GM23248 (cell line): ENCODE measurements at places on chromosomes 1 and 21. TPM values are rescaled to one million over a fixed set of nuclear protein-coding genes. Genes with fewer than 3 reads are reported as not detected.

DNA sequence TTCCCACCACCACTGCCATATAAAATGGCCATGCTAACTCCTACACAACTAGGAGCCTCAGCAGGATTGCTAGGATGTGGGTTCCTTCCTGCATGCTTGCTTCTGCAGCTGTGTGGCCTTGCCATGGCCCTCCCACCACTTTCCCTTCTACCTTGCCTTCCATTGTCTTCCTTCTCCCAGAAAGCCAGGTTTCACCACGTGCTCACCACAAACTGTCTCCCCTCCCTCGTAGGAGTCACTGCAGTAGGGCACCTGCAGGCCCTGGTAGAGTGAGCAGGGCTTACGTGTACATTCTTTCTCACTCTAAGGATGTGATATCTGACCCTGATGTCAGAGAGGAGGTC is 3.7 kb downstream of the C1orf226 start:
- DNase-seq: no peak
- H3K4me3 ChIP-seq: no peak overlapping the region
- peaks cover 6% of the 10 kb centered on the region; the same call in 1 of the 2 replicates for H3K27me3 ChIP-seq

The IL20 gene
- 0.25 TPM in 1 of 2 replicates, not detected in the other for total RNA-seq

- peaks cover 15% of the 10 kb centered on the region for H3K4me1 ChIP-seq
- no peak overlapping the region for H3K4me3 ChIP-seq
- peak overlapping the region; percentile 69 for H3K27ac ChIP-seq
- H3K27me3 ChIP-seq: no peaks in the 10 kb centered on the region
Observed at GRCh38 chr1:58618303-58618702, 41.3 kb upstream of the TACSTD2 start.

The LRRC8D gene
- 30.7 and 35.3 TPM in 2 replicates for total RNA-seq

DNA sequence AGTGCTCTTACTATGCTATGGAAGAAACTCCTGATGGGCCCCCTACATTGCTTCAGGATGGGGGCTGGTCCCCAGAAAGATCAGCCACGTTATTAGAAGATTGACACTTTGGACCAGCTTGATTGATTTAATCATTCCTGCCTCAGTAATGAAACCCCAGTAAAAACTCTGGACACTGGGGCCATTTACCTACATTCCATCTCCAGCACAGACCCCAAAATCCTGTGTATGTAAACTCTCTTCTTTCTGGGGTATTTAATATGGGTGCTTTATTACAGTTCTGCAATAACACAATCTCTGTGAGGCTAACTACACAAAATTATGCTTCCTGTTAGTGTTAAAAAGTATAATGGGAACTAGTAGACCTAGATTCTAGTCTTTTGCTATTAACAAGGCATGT is 96.6 kb downstream of the KCNK1 start:
- H3K27me3 ChIP-seq: no peaks in the 10 kb centered on the region
- H3K36me3 ChIP-seq: no peaks in the 10 kb centered on the region
- DNase-seq: no peak
- 0 out of 2 replicates have a peak, but pooled peaks cover 5% of the 10 kb centered on the region for H3K4me1 ChIP-seq
- no peak overlapping the region for H3K27ac ChIP-seq

The CD53 gene
- total RNA-seq: not detected in 2 replicates

The KPRP gene
- under 0.01 and 0.22 TPM in 2 replicates for total RNA-seq

DNA sequence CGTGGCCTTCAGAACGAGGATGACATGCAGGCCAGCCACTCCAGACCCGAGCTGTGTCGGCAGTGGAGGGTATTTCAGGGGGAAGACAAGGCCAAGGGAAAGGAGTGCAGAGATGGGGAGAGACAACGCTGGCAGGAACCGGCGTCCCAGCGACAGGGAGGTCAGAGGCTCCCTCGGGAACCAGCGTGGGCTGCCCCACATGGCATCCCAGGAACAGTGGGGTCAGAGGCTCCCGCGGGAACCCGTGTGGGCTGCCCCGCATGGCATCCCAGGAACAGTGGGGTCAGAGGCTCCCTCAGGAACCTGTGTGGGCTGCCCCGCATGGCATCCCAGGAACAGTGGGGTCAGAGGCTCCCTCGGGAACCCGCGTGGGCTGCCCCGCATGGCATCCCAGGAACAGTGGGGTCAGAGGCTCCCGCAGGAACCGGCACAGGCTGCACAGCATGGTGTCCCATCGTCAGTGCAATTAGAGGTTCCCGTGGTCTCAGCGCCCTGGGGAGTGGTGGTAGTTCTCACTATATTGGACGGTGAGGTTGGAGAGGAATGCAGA is 43.0 kb downstream of the SLC19A1 start:
- no peak overlapping the region for H3K4me3 ChIP-seq
- no peak overlapping the region for H3K27ac ChIP-seq
- H3K27me3 ChIP-seq: no peaks in the 10 kb centered on the region
- no peaks in the 10 kb centered on the region for H3K4me1 ChIP-seq

DNA sequence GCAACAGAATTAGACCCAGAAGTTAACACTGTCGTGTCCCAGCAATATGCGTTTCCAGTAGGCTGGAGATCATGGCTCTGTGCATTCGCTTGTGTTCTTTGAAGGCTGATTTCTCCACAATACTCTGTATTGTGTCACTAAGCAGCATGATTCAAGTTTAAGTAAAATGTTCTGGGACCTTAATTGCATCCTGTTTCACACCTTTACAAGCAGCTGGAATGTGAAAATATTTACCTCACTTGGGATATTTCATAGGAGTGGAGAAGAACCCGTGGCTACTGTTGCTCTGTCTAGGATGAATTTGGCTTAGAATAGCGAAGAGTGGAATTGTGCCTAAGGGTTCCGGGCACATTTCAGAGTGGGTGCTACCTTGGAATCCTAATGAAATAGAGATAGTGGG is 6.3 kb downstream of the PTGFRN start:
- DNase-seq: no peak
- peaks cover 11% of the 10 kb centered on the region for H3K4me1 ChIP-seq
- H3K27ac ChIP-seq: no peak overlapping the region
- no peaks in the 10 kb centered on the region for H3K27me3 ChIP-seq
- no peak overlapping the region for H3K4me3 ChIP-seq

GRCh38 chr1:205450448-205450847 is 5.4 kb downstream of the BLACAT1 start:
- H3K27me3 ChIP-seq: peaks cover 38% of the 10 kb centered on the region
- DNase-seq: no peak
- H3K27ac ChIP-seq: no peak overlapping the region
- no peak overlapping the region for H3K4me3 ChIP-seq
- H3K36me3 ChIP-seq: no peaks in the 10 kb centered on the region

- H3K4me3 ChIP-seq: no peak overlapping the region
- no peak overlapping the region for H3K27ac ChIP-seq
- DNase-seq: no peak
- H3K4me1 ChIP-seq: no peaks in the 10 kb centered on the region
- peaks cover 44% of the 10 kb centered on the region for H3K27me3 ChIP-seq
Observed at GRCh38 chr1:44536357-44537209, 131.5 kb downstream of the RNF220 start.

The MR1 gene
- 25.2 and 28.6 TPM in 2 replicates for total RNA-seq

GRCh38 chr1:183034682-183035081 is 11.5 kb downstream of the LAMC1 start:
- H3K27ac ChIP-seq: no peak overlapping the region
- peaks cover 17% of the 10 kb centered on the region; the same call in 1 of the 2 replicates for H3K36me3 ChIP-seq
- H3K4me3 ChIP-seq: no peak overlapping the region

GRCh38 chr1:161185282-161185682 is 8.0 kb upstream of the B4GALT3 start:
- no peak overlapping the region for H3K4me3 ChIP-seq
- H3K27me3 ChIP-seq: no peaks in the 10 kb centered on the region
- peak; percentile 61 for DNase-seq
- peaks cover 43% of the 10 kb centered on the region for H3K4me1 ChIP-seq
- H3K36me3 ChIP-seq: no peaks in the 10 kb centered on the region

The MFSD2A gene
- 4.6 and 9.4 TPM in 2 replicates for total RNA-seq

- peaks cover 29% of the 10 kb centered on the region for H3K4me1 ChIP-seq
- no peak overlapping the region for H3K4me3 ChIP-seq
- no peaks in the 10 kb centered on the region for H3K27me3 ChIP-seq
- no peak for DNase-seq
- no peaks in the 10 kb centered on the region for H3K36me3 ChIP-seq
- H3K27ac ChIP-seq: no peak overlapping the region
Observed at GRCh38 chr21:28216976-28217523, 775.6 kb downstream of the LTN1 start.

DNA sequence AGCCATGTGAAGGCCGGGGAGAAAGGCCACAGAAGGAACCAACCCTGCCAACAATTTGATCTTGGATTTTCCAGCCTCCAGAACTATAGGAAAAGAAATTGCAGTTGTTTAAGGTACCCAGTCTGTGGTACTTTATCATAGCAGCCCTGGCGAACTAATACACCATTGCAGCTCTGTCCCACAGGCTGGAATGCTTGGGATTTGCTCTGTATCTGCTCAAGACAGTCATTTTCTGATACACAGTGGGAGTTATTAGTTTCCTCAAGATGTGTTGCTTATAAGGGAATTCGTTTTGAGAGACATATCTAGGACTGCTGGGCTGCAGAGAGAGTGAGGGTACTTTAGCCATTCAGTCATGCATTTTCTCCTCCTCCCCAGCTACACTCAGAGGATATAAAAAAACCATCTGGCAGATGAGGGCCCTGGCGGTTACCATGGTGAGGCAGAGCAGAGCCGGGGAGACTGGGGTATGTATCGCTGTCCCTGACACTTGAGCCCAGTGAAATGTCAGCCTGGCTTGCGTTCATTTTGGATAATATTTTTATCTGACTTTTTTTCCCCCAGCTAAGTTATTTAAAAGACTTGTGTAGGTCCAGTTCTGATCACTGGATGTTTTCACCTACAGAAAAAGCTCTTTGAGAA is 104.6 kb downstream of the DIRAS3 start:
- no peak for DNase-seq
- peaks cover 29% of the 10 kb centered on the region for H3K4me1 ChIP-seq
- H3K27ac ChIP-seq: no peak overlapping the region
- no peaks in the 10 kb centered on the region for H3K36me3 ChIP-seq

GRCh38 chr1:236944556-236944955 is 59.7 kb downstream of the MT1HL1 start:
- H3K27ac ChIP-seq: no peak overlapping the region
- no peaks in the 10 kb centered on the region for H3K36me3 ChIP-seq
- no peak overlapping the region for H3K4me3 ChIP-seq
- H3K4me1 ChIP-seq: no peaks in the 10 kb centered on the region
- no peak for DNase-seq

DNA sequence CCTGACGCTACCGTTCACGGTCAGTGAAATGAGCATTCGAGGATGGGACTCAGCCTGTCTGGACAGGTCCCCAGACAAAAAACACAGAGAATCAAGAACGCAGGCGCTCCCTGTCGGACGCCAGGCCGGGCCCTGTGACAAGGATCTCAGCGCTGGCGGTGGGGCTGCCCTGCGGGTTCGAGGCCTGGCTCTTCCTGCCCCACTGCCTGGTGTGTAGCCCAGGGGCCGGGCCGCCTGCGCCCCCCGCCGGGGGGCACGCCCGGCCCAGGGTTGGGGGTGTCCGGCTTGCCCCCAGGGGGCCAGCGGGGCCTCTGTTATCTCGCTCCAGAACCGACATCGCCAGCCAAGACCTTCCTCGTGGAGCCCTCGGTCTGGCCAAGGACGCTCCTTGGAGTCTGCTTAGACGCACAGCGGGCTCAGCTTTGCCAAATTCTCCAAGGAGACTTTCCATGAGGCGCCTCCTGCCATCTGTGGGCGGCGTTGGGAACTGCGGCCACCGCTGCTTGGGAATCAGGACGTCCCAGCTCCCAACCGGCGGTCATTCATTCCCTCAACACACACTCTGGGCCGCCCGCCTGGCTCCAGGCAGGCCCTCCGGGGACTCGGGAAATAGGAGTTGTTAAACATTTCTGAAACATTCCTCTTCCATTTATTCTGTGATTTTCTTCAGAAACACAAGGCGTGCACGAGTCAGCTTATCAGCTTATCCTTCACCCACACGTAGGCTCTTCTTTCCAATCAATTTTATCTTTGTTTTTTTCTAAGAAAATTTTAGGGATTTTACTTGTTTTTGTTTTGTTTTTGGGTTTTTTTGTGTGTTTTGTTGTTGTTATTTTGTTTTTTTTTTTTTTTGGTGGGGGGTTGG is 11.3 kb upstream of the RIPK4 start:
- H3K4me3 ChIP-seq: peak overlapping the region; percentile 47
- peak; percentile 97 for DNase-seq
- H3K36me3 ChIP-seq: no peaks in the 10 kb centered on the region
- H3K27me3 ChIP-seq: no peaks in the 10 kb centered on the region
- H3K4me1 ChIP-seq: peaks cover 7% of the 10 kb centered on the region; the same call in 1 of the 2 replicates

- H3K4me3 ChIP-seq: no peak overlapping the region
- no peak overlapping the region for H3K27ac ChIP-seq
- H3K36me3 ChIP-seq: no peaks in the 10 kb centered on the region
- peaks cover 5% of the 10 kb centered on the region for H3K4me1 ChIP-seq
Observed at GRCh38 chr1:64147759-64148158, 55.7 kb upstream of the UBE2U start.

GRCh38 chr1:26593385-26593784 is 63.8 kb downstream of the RPS6KA1 start:
- H3K27me3 ChIP-seq: no peaks in the 10 kb centered on the region
- H3K4me1 ChIP-seq: no peaks in the 10 kb centered on the region
- no peak overlapping the region for H3K4me3 ChIP-seq
- H3K36me3 ChIP-seq: no peaks in the 10 kb centered on the region

The ETS2 gene
- 4.4 and 7.0 TPM in 2 replicates for total RNA-seq

GRCh38 chr1:212491454-212491853 is 58.7 kb downstream of the NENF start:
- no peaks in the 10 kb centered on the region for H3K36me3 ChIP-seq
- peaks cover 7% of the 10 kb centered on the region; the same call in 1 of the 2 replicates for H3K4me1 ChIP-seq
- 0 out of 2 replicates have a peak, but pooled peaks cover 3% of the 10 kb centered on the region for H3K27me3 ChIP-seq
- DNase-seq: no peak
- H3K27ac ChIP-seq: no peak overlapping the region

DNA sequence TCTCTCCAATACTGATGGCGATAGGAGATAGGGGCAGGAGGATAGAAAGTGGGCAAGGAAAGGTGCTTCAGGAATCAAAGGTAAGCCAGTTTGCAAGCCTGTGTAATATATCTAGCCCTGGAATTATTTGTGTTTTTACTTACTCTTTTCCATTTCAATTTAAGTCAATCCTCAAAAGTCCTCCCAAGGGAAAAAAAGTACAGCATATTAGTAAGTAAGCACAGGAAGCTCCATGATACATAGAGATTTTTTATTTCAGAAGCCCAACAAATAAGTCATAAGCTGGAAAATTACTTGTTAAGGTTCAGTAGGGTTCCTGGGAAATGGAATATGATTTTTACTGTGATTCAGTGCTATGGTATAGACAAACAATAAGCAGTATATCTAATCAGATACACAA is 337.7 kb upstream of the DUSP10 start:
- no peak overlapping the region for H3K4me3 ChIP-seq
- H3K4me1 ChIP-seq: peaks cover 22% of the 10 kb centered on the region
- H3K27me3 ChIP-seq: no peaks in the 10 kb centered on the region

The HRNR gene
- not detected in 2 replicates for total RNA-seq

DNA sequence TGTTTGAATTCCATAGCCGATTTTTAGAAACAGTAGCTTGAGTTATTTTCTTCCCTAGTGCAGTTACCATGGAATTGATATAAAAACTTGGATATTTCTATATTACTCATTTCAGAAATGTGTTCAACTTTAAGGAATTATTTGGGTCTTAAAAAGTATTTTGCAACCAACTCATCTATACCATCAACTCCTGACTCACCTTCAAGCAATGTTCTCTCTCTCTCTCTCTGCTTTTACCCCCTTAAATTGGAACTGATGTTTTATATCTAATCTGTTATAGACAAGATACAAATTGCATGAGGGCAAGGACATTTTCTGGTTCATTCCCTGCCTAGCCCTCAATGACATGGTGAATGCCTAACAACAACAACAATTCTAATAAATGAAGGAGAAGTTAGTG is 214.7 kb upstream of the NRIP1 start:
- H3K4me3 ChIP-seq: no peak overlapping the region
- no peak for DNase-seq
- no peaks in the 10 kb centered on the region for H3K4me1 ChIP-seq
- H3K27me3 ChIP-seq: no peaks in the 10 kb centered on the region

- peaks cover 20% of the 10 kb centered on the region for H3K4me1 ChIP-seq
- no peak overlapping the region for H3K4me3 ChIP-seq
- no peaks in the 10 kb centered on the region for H3K27me3 ChIP-seq
- H3K36me3 ChIP-seq: no peaks in the 10 kb centered on the region
Observed at GRCh38 chr1:99589186-99589636, 56.7 kb upstream of the PALMD start.
